ENCODE measurements at places on chromosomes 5 and 9.

- DNase-seq, result no peak
These were observed 107.3 kb upstream of the SPIN1 start for GRCh38 chr9:88280816-88281382.

- DNase-seq, result no peak
These were observed 97.8 kb downstream of the TSSK1B start for GRCh38 chr5:113336975-113337374.

- no peak for DNase-seq
These were observed 13.7 kb downstream of the DOCK2 start for GRCh38 chr5:169650701-169651331.

DNA sequence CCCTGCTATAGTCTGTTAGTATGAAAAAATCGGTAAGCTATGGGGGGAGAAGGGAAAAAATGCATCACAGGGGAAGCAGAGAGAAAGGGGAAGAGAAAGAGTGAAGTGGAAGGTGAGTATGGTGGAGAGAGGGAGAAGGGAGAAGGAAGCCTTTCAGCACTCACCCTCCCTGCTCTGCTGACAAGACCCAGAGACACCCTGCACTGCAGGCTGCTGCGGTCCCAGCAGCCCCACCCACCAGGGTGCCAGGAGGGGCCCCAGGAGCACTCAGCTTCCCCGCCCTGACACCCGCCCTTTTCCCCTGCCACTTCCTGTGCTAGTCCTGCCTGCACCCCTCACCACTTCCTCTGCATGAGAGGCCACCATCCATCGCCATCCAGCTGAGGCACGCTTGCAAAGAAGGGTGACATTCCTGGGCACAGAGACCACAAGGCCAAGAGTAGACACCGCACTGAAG lies 12.7 kb downstream of the STK10 start:
- DNase-seq, result no peak

DNA sequence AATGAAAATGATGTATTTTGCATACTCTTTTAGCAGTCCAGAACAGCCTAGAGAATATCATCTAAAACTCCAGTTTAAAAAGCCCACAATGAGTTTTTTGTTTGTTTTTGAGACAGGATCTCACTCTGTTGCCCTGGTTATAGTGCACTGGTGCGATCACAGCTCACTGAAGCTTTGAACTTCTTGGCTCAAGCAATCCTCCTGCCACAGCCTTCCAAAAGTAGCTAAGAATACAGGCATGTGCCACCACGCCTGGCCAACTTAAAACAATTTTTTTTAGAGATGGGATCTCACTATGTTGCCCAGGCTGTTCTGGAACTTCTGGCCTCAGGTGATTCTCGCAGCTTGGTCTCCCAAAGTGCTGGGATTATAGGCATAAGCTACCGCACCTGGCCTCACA lies 175.7 kb downstream of the FBN2 start:
- DNase-seq, result no peak

DNA sequence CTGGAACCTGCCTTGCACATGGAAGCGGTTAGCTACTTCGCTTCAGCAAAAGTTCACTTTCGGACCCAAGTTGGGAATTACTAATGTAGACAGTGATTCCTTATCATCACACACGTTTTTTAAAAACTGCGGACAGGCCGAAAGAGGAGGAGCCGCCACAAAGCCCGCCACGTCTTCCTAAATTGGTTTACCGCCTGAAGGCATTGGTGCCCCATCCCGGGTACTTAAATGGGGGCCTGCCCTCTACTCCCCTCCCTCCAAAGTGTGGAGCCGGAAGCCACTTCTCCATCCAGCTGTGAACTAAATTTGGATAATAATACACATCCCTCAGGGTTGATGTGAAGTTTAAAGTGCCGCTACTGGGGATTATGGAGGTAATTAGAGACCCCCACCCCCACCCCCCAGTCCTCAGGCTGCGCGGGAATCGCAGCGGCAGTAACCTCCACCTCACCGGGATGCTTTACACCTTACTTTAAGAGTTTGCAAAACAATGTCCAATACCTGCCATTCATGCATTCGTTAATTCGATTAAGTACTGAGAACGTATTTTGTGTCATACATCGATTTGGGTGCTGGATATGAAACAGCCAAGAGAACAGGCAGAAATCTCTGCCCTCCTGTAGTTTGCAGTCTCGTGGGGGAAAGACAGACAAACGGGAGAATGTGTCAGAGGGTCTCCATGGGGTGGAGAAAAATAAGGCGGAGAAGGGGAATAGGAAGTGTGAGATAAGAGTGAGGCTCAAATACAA lies 937 bp upstream of the MACROH2A1 start:
- no peak for DNase-seq

DNA sequence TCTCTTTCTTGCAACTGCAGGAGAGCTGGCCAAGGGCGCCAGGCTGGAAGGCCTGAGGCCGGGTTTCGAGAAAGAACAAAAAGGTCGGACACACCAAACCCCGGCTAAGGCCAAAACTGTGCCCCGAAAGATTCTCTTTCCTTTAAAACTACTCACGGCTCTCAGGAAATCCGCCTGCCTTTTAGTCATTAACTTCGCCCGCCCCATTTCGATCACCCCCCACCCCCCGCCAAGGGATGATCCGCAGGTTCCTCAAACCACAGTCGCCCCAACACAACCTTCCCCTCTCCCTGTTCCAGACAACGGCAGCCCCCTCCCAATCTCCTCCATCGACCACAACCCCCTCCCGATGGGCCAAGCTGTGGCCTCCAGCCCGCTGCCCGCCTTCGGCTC lies 536 bp downstream of the FEM1C start:
- DNase-seq, result no peak

GRCh38 chr5:55915783-55916182 lies 64.6 kb downstream of the IL31RA start:
- no peak for DNase-seq

DNA sequence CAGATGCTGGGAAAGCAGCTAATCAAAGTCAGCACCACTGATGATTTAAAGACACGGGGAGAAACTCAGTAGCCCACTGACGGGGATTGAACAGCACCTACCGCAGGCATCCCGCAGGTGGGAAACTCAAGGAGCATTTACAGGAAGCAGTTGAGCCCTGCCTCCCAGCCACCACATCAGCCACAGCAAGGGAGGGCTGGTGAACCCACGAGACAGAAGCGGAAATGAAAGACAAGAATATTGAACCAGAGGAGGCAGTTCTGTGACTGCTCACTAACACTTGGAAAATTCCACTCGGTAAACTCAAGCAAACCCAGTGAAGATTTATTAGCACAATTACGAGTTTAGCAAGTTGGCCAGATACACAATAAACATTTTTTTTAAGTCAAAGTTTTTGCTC lies 10.6 kb upstream of the FAM163B start:
- no peak for DNase-seq

DNA sequence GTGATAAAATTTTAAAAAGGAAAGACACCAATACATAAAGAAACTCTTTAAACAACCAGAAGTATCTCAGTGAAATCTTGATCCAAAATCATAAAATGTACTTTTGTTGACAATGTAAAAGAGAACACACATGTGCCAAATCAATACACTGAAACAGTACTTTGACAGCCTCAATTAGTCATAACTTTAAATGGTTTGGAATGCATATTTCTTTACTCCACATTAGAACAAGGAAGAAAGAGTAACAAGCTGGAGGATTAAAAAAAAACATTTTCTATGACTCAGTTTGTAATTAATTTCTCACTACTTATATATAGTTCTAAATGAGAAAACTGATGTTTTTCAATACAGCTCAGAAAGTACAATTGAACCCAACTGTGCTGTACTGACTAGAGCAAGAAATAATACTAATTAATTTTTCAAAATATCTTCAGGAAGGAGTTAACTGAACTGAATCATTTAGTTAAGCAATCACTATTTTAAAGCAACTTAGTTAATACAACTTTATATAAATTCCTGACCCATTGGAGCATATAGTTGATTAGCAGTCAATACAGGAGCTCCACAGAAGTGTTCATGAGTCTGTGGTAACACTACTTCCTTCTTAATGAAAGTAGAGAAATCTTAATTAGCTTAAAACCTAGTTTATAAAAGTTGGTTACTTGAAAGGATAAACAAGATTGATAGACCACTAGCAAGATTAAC lies 101.0 kb downstream of the NR3C1 start:
- DNase-seq, result no peak

DNA sequence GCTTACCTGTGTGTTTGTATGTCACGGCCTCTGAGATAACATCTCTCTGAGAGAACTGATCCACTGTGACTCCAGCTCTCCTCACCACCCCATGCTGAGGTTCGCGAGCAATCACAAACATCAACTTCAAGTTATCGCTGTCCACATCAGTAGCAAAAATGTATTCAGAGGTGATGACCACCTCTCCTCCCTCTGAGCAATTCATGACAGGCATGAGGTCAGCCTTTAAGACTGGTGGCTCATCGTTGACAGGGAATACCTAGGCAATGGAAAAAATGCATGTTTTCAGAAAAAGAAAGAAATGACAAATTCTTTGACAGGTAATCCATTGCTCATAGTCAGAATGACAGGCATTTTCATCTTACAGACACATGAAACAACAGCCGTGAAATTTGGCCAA lies 90.3 kb upstream of the CER1 start:
- no peak for DNase-seq

- DNase-seq, result no peak
These were observed 39.8 kb upstream of the CRB2 start for GRCh38 chr9:123316053-123316718.

- no peak for DNase-seq
These were observed 110.3 kb upstream of the PTCH1 start for GRCh38 chr9:95626885-95627558.

- DNase-seq, result no peak
These were observed 11.9 kb upstream of the PGGT1B start for GRCh38 chr5:115274584-115274983.

- no peak for DNase-seq
These were observed 9.4 kb upstream of the GABRA6 start for GRCh38 chr5:161676103-161676502.

GRCh38 chr9:92669527-92669889 lies 423 bp downstream of the IPPK start:
- DNase-seq, result no peak

- DNase-seq, result no peak
These were observed 134.5 kb downstream of the FANCC start for GRCh38 chr9:95182854-95183563.

GRCh38 chr9:8614926-8615440 lies 815.4 kb upstream of the DMAC1 start:
- no peak for DNase-seq

- DNase-seq, result no peak
These were observed 27.8 kb downstream of the ADRA1B start for GRCh38 chr5:159944056-159944600.

DNA sequence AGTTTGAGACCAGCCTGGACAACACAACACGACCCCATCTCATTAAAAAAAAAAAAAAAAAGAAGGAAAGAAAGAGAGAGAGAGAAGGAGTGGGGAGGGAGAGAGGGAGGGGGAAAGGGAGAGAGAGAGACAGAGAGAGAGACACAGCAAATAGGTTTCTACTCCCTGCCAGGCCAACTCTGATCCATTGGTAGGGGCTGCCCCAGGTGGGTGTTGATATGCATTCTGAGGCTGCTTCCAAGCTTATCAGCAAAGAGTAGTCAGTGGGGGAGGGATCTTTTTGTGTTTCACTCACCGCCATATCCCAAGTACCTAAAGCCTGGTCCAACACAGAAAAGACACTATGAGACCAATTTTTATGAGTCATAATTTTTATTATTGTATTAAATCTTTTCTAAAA lies 57.0 kb upstream of the SAP30L start:
- DNase-seq, result no peak

GRCh38 chr5:57680686-57681085 lies 198.1 kb upstream of the ACTBL2 start:
- DNase-seq, result no peak

DNA sequence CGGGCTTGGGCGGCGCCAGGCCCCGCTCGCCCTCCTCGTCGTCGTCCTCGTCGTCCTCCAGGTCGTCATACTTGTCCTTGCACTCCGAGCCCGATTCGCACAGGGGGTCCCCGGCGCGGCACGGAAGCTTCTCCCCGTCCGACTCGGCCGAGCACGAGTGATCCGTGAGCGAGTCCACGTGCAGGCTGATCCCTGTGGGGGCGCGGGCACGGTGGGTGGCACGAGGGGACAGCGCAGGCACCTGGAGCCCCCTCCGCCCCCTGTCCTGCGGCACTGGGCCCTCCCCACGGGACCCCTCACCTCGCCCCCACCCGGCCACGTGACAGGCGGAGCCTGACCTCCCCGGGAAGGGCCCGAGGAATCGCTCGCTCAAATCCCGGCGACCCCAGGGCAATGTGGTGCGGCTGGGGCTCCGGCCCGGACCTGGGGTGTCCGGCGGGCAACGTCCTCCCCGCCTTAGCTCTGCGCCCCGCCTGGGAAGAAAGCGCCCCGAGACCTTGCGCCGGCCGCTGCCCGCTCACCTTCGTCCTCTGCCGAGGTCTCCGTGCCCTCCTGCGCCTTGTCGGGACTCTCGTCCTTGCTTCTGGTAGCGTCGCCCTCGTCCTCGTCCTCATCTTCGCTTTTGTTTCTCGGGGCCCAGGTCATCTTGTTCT lies 2.5 kb downstream of the IRX2 start:
- no peak for DNase-seq

GRCh38 chr9:79471580-79472543 lies 99.9 kb upstream of the TLE4 start:
- DNase-seq, result no peak

- no peak for DNase-seq
These were observed 24.4 kb upstream of the MROH2B start for GRCh38 chr5:41095324-41096101.

DNA sequence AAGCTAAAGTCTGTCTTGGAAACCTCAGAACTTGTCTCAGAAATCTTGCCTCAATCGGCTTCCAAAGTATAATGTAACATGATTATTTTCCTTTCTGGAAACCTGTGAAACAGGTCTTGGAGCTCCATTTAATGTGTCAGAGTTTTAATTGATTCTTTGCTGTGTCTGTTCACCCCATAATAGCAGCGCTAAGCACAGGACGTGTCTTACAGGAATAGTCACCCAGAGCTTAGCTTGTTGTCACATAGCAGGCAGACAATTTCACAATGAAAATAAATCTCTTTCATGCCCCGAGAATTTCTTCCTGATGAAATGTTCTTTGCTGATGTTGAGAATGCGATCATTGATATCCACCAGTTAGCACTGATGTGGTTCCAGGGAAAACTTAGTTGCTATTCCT lies 40.2 kb upstream of the PTPN3 start:
- DNase-seq, result peak; percentile 39

DNA sequence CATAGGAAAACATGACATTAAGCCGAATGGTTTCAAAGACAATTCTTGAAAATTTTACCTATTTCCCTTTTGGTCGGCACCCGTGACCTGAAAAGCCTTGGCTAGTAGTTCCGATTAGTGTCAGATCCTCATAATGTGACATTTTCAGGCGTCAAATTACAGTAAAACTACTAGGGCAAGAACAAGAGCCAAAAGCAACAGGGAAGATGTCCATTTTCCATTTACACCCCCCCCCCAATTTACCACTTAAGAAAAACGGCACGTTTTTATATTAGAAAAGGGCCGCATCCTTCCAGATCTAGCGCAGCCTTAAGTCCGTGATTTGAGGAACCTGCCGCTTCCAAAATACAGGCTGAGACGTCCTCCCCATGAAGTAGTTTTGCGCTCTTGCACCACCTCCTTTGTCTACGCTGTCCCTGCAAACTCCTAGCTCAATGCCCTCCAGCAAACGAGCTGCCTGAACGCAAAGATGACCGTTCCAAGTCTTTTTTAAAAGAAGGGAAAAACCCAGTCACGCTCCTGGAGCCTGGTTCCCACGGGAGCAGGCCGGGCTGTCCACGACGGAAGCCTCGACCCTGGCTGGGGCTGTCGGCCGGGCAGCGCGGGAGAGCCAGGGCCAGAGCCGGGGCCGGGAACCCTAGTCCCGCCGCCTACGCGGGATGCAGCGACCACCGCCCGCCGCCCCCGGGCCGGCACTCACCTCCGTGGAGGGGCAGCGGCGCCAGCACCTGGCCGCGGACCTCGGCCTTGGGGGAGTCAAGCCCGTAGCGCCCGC lies 616 bp downstream of the RNF130 start:
- DNase-seq, result no peak

Data from urinary bladder (tissue), 4 donors.